Iris pigment epithelial cell (primary cell): ENCODE measurements at places on chromosomes 12 and 14.

DNA sequence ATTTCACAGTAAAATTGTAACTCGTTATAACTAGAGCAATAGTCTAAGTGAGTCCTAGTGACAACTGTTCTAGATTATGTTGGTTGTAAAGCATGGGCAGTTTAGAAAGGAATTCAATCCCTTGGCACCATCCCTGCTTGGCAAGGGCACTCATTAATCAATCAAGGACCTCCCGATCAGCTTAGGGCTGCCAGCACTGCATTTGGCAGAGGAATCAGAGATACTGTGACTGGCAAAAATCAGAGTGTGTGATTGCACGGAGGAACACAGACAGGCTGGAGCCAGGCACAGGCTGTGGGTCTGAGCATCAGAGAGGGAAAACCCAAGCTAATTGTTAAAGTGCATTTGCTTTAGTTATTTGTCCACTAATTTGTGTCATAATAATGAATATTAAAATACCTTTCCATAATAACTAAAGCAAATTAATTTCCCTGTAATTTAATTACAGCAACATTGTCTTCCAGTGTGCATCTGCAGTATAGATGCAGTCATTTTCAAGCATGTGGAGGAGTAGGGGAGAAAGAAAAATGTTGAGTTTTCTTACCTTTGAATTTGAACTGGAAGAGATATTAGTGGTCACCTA, 3.2 kb upstream of the EGLN3 start:
- no peak for DNase-seq

DNA sequence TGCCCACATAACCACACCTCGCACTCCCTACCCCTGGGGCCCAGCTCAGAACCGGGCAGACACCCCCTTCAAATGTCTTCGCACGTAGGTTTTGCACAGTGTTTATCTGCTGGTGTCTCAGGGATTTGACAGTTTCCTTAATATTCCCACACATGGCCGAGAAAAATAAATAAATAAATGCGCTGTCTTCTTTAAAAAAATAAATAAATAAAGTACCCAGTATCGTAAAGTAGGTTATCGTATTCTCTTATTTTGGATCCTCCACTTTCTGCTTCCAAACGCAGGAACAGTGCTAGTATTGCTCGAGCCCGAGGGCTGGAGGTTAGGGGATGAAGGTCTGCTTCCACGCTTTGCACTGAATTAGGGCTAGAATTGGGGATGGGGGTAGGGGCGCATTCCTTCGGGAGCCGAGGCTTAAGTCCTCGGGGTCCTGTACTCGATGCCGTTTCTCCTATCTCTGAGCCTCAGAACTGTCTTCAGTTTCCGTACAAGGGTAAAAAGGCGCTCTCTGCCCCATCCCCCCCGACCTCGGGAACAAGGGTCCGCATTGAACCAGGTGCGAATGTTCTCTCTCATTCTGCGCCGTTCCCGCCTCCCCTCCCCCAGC, 710 bp upstream of the FOS start:
- no peak for DNase-seq

GRCh38 chr12:2195085-2195484, 142.3 kb downstream of the CACNA1C start:
- DNase-seq: no peak

GRCh38 chr12:98896938-98897337, 251.8 kb downstream of the APAF1 start:
- DNase-seq: peak; percentile 10

GRCh38 chr12:95999484-95999883, 3.3 kb upstream of the HAL start:
- DNase-seq: no peak

GRCh38 chr12:93115198-93115601, 186.1 kb upstream of the EEA1 start:
- no peak for DNase-seq

DNA sequence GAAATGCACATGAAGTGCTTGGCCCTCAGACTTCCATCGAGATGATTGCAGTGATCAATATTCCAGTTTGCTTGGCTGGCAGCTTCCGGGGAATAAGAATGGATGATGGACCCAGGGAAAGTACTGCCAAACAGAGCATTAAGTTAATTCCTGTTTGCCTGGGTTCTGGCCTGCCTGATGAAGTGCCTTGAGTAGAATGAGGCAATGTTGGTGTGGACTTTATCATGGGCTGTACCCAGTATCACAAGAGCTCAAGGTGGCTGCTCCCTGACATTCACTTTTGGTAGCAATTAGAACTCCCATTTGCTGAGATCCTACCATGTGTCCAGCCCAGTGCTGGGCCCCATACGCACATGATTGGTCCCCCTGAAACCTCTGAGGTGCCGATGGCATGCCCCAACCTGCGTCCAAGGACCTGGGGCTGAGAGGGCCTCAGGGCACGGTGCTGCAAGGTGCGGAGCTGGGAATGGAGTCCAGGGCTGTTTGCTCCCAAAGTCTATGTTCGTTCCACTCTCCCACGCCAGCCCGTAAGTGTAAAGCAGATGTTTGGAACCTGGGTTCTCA, 80.7 kb downstream of the SLC25A47 start:
- DNase-seq: no peak

DNA sequence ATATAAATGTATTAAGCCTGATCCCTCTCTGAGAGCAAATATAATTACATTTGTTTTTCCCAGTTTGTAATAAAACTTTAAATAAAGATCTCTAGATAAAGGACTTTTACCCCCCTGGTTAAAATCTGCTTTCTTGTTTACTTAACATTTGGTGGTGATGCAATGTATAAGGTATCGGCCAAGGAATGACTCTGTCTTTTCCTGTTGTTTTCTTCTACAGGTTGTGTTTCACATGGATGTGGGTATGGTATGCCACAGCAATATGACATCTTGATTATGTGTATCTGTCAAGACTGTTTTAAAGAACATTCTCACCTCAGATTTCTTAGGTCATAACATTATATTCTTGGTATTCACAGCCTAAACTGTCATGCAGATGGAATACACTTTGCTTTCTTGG, 210.6 kb upstream of the NOVA1 start:
- DNase-seq: peak; percentile 74

GRCh38 chr12:92722897-92723296, 20.1 kb downstream of the PLEKHG7 start:
- DNase-seq: no peak
